ENCODE measurements at places on chromosomes 1 and 21. TPM values are rescaled to one million over a fixed set of nuclear protein-coding genes. Genes with fewer than 3 reads are reported as not detected.

GRCh38 chr1:216958569-216958968 lies 235.3 kb upstream of the ESRRG start:
- no peak overlapping the region for H3K4me3 ChIP-seq
- no peak for DNase-seq
- no peaks in the 10 kb centered on the region for H3K36me3 ChIP-seq
- H3K4me1 ChIP-seq = no peaks in the 10 kb centered on the region

AGMAT gene
- total RNA-seq = 6.2 TPM

LHX8 gene
- total RNA-seq = not detected

PGM1 gene
- total RNA-seq = 40.3 TPM

- H3K4me1 ChIP-seq = no peaks in the 10 kb centered on the region
- no peak overlapping the region for H3K4me3 ChIP-seq
- H3K27me3 ChIP-seq = no peaks in the 10 kb centered on the region
- no peaks in the 10 kb centered on the region for H3K36me3 ChIP-seq
These were observed 340.4 kb downstream of the DISC1 start for GRCh38 chr1:231966983-231967382.

DNA sequence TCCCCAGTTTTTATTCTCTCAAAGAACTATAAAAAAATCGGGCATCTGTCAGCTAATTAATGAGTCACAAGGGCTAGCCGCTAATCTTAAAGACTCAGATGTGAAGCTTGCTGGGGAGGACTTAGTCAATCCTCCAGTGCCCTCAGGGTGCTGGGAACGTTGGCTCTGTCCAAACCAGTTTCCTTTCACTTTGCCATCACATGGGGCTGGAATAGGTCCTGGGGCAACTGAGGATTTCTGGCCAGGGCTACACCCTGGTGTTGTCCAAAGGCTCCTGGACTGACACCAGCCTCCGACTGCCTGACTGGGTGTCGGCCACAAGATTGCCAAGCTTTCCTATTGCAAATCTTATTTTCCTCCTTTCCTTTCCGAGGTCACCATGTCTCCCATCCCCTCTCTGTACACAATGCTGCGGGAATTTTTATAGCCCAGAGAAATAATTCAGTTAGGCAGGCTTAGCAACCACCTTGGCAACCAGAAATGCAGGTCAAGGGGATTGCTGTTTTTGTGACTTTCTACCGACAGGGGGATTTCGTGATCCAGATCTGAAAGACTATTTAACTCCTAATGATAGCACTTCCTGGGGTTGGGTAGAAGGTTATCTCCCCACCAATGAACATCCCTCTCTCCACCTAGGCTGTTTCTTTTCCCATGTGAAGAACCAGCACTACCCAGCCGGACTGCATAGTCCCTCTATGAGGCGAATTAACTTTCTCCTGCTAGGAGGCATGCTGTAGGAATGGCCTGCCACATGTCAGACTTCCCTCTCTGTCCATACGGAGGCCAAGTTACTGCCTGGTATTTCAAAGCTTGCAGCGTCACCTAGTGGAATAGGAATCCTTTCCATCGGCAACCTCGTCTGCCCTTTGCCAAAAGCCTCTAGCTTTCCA lies 29.9 kb upstream of the CTBS start:
- DNase-seq = no peak
- H3K27me3 ChIP-seq = no peaks in the 10 kb centered on the region
- H3K4me1 ChIP-seq = no peaks in the 10 kb centered on the region
- no peaks in the 10 kb centered on the region for H3K36me3 ChIP-seq
- H3K27ac ChIP-seq = no peak overlapping the region

- peaks cover 2% of the 10 kb centered on the region for H3K36me3 ChIP-seq
- no peaks in the 10 kb centered on the region for H3K27me3 ChIP-seq
- no peaks in the 10 kb centered on the region for H3K4me1 ChIP-seq
These were observed 149.1 kb upstream of the L1TD1 start for GRCh38 chr1:62045574-62045973.

TSTD1 gene
- 74.5 TPM for total RNA-seq

DNA sequence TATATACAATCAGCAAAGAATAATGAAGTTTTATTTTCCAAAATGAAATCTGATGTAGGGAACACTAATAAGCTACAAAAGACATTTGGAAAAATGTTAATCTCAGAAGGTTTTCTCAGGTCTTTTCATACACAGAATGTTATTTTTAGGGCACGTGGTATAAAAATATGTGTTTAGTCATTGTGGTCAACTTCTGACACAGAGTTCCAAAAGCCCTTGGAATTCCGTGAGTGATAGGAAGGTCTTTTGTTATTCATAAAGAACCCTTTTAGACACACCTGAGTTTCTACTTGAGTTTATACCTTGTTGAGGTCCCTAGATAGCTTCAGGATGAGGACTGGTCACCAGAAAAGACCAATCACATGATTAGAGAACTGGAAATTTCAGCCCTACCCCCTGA lies 277.6 kb upstream of the NCAM2 start:
- no peaks in the 10 kb centered on the region for H3K36me3 ChIP-seq
- H3K4me1 ChIP-seq = no peaks in the 10 kb centered on the region
- no peak overlapping the region for H3K4me3 ChIP-seq
- no peak overlapping the region for H3K27ac ChIP-seq
- no peak for DNase-seq
- H3K27me3 ChIP-seq = no peaks in the 10 kb centered on the region

AMPD1 gene
- 1.5 TPM for total RNA-seq

DNA sequence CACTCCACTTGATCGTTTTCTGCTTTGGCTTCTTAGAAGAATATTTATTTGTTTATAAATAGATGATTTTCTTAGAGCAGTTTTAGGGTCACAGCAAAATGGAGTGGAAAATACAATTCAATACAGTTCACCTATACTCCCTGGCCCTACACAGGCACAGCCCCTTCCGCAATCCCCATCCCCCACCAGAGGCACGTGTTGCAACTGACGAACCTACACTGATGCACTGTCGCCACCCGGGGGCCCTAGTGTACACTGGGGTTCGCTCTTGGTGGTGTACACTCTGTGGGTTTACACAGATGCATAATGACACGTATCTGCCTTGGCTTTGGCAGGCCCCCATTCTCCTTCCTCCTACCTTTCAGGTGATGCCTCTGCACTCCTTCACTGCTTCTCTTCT lies 8.0 kb downstream of the ECHDC2 start:
- H3K4me3 ChIP-seq = no peak overlapping the region
- peaks cover 3% of the 10 kb centered on the region for H3K36me3 ChIP-seq
- DNase-seq = no peak
- H3K27ac ChIP-seq = no peak overlapping the region
- H3K27me3 ChIP-seq = no peaks in the 10 kb centered on the region

FNDC5 gene
- 0.35 TPM for total RNA-seq

ADPRS gene
- 26.9 TPM for total RNA-seq

GRCh38 chr1:172938681-172939080 lies 112.1 kb downstream of the TNFSF18 start:
- no peaks in the 10 kb centered on the region for H3K36me3 ChIP-seq
- no peaks in the 10 kb centered on the region for H3K27me3 ChIP-seq
- no peak overlapping the region for H3K27ac ChIP-seq
- H3K4me3 ChIP-seq = no peak overlapping the region
- H3K4me1 ChIP-seq = no peaks in the 10 kb centered on the region

DNA sequence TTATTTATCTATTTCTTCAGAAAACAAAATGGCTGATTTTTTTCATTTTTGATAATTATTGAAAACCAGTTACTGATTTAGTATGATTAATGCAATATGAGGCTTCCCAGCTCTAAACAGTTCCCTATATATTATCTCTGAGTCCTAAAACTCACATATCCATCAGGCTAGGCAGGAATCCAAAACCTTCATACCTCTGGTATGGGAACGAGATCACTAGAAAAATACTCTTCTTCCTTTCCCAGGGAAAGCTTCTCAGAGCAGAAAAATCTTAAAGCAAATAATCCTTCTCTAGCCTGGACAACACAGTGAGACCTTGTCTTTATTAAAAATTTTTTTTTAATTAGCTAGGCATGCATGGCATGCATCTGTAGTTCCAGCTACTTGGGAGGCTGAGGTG lies 42.5 kb downstream of the KDM5B start:
- H3K27me3 ChIP-seq = no peaks in the 10 kb centered on the region
- peaks cover 20% of the 10 kb centered on the region for H3K36me3 ChIP-seq
- DNase-seq = no peak
- no peak overlapping the region for H3K4me3 ChIP-seq

DNA sequence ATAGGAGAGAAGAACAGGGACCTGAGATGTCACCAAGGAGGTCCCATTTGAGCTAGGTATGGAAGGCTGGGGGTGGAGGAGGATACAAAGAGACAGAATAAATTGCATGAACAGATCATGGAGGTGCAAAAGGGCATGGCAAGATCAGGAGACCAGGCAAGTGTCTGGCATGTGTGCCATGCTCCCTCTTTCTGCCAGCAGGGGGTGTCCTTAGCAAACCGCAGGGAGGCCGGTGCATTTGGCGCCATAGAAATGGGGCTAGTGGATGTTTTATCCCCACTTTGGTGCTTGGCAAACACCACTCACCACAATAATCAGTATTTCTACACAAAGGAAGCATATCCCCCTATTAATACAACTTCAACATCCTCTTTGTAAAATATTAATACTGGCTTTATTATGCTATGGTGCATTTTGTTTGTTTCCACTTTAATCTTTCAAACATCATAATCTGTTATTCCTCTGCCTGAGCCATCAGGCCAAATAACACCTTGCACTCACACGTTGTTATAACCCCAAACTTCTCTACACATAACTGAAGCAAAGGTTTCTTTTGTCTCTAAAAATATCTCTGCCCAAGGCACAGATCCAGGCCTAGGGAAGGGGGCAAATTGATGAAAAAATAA lies 25.9 kb downstream of the S100A6 start:
- no peak overlapping the region for H3K4me3 ChIP-seq
- DNase-seq = no peak
- H3K27me3 ChIP-seq = no peaks in the 10 kb centered on the region
- no peaks in the 10 kb centered on the region for H3K4me1 ChIP-seq

DNA sequence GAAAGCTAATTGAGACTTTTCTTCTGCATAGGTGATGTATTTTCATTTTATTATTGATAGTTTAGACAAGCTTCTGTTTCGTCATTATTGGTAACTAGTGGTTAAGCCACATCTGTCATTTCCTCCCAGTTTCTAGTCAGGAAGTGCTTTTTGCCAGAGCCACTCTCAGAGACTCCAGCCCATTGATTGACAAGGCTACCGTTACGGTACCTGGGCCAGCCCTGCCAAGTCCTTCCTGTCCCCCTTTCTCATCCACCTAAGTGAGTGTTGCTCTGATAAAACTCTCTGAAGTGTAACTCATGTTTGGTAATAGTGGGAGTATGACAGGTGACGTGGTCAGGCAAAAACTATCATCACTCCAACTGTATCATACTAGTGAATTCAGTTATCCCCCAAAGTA lies 29.6 kb upstream of the AGL start:
- H3K27ac ChIP-seq = no peak overlapping the region
- H3K36me3 ChIP-seq = no peaks in the 10 kb centered on the region
- DNase-seq = no peak
- no peaks in the 10 kb centered on the region for H3K27me3 ChIP-seq
- H3K4me3 ChIP-seq = no peak overlapping the region
- H3K4me1 ChIP-seq = no peaks in the 10 kb centered on the region

GRCh38 chr1:37841652-37842051 lies 17.7 kb downstream of the MTF1 start:
- no peaks in the 10 kb centered on the region for H3K27me3 ChIP-seq
- peaks cover 10% of the 10 kb centered on the region for H3K36me3 ChIP-seq
- H3K27ac ChIP-seq = no peak overlapping the region
- no peaks in the 10 kb centered on the region for H3K4me1 ChIP-seq
- no peak for DNase-seq

DNA sequence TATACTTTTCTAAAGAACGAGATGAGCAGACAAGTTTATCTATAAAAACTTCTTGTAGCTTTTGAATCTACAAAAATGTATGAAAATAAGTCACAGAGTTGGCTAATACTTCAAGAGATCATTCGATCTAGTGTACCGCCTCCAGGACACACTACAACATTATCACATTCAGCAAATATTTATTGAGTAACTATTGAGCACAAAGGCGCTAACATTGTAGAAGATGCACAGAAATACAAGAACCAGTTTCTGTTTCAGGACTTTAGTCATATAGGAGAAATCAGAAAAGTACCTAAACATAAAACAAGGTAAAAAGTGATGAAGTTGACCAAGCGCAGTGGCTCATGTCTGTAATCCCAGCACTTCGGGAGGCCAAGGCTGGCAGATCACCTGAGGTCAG lies 20.6 kb downstream of the WASF2 start:
- no peak for DNase-seq
- H3K4me1 ChIP-seq = no peaks in the 10 kb centered on the region
- H3K36me3 ChIP-seq = no peaks in the 10 kb centered on the region

DNA sequence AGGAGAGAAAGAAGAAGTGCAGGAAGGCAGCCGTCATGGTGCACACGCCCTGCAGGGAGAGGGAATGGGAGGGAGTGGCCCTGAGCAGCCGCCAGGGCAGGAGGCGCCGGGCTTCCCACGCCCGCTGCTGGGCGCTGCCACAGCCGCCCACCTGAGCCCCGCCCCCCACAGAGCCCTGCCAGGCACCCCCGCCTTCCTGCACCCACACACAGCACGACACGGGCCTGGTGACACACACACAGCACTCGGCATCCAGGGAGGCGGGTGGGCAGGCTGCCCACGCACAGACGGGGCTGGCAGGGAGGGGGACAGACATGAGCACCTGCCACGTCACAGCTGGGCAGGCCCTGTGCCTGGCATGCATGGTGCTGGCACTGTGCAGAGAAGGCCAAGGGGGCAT lies 27.5 kb downstream of the ADGRB2 start:
- no peak overlapping the region for H3K4me3 ChIP-seq
- no peaks in the 10 kb centered on the region for H3K4me1 ChIP-seq
- H3K36me3 ChIP-seq = no peaks in the 10 kb centered on the region
- no peak for DNase-seq
- H3K27me3 ChIP-seq = no peaks in the 10 kb centered on the region

GRCh38 chr1:21597753-21598152 lies 71.4 kb downstream of the RAP1GAP start:
- DNase-seq = no peak
- H3K4me3 ChIP-seq = no peak overlapping the region
- H3K36me3 ChIP-seq = peaks cover 17% of the 10 kb centered on the region
- no peaks in the 10 kb centered on the region for H3K27me3 ChIP-seq

TMOD4 gene
- total RNA-seq = 0.66 TPM

DNA sequence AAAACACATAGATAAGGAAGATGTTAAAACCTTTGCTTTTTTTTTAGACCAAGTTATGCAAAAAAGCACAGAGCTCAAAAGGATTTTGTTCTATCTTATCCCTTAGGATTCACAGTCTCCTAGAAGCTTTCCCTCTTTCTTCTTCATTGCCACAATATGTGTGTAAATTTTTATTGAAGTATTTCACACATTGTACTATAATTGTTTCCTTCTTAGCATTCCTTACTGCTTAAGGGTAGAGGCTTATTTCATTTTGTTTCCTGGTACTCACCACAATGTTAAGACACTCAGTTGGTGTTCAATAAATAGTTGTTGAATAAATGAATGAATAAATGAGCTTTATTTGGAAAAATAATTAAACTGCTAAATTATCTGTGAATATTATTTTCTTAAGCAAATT lies 29.9 kb upstream of the SLC19A2 start:
- no peak overlapping the region for H3K27ac ChIP-seq
- DNase-seq = no peak
- H3K4me1 ChIP-seq = no peaks in the 10 kb centered on the region
- H3K27me3 ChIP-seq = no peaks in the 10 kb centered on the region

All from kidney (tissue), 22 donors.